Spleen (tissue), 13 donors: ENCODE measurements at places on chromosomes 13 and 19. TPM values are rescaled to one million over a fixed set of nuclear protein-coding genes. Genes with fewer than 3 reads are reported as not detected.

RFXAP gene
- polyA plus RNA-seq: 4.6 TPM

- DNase-seq: no peak
Observed at GRCh38 chr19:12769689-12770088, 5.7 kb downstream of the HOOK2 start.

DNA sequence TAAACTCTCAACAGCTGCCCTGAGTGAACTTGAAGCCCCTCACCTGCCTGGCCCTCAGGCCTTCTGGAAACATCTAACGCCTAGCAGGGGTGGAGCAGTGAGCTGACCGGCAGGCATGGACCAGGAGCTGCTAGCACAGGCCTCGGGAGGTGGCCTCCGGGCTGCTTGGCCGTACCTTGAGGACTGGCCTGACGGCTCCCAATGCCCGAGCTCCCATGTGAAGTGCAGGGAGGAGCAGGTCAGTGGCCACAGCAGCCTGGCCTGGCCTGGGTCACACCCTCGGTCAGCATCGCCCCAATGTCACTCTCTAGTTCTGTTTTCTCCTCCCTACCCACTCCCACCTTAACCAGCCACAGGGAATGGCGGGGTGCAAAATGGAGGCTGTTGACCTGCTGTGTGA, 19.0 kb downstream of the TSHZ3 start:
- no peak for DNase-seq

DNA sequence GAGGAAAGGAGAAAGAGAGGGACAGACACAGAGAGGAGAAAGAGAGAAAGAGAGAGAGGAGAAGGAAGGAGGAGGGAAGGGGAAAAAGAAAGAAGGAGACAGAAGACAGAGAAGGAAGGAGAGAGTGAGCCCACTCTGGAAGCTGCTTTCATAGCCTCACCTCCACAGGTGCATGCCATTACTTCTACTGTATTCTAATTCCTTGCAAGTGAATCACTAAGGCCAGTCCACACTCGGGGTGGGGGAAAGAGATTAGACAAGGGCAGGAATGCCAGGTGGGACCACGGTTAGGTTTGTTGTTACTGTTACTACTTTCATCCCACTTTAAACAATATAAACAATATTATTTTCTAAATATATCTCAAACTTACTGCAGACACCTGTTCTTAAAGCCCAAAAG, 684.5 kb upstream of the ARGLU1 start:
- no peak for DNase-seq

- DNase-seq: no peak
Observed at GRCh38 chr19:48918071-48918470, 15.4 kb upstream of the DHDH start.

GRCh38 chr13:97460004-97460775, 26.2 kb downstream of the RAP2A start:
- no peak for DNase-seq
